ENCODE measurements at places on chromosomes 4 and X.

DNA sequence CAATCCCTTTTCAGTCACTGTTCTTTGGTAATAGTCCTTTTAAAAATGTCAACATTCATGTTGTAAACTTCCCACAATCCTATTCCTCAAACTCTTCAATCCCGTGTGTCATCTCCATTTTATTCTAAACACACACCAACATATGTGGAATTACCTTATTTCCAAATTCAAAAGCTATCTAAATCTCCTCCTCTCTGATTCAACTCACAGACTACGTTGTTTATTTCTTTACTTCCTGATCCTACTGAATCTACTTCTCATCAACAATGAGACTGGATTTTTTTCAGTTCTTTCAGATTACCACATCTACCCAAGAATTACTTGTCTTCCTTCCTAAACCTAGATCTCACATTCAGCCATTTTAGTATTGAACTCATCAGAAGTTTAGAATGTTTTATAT is 188.2 kb downstream of the GABRB1 start:
- DNase-seq: no peak

GRCh38 chrX:63755892-63756291 is 29.1 kb downstream of the ARHGEF9 start:
- no peak for DNase-seq

DNA sequence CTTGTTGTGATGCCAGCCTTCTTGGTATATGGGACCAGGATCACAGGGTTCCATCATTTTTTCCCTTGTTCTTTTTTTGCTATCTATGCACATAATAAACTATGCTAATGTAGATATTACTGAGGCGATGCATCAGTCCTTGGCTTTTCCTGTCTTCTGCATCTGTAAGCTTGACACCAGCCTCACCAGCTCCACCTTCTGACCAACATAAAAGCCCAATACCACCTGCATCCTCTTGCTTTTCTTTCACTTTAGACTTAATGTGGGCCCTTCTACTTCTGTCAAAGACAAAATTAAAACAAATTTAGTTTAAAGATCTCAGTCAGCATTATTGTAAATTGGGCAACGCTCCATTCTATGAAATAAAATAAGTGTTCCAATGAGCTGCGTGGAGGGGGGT is 1718.8 kb upstream of the PCDH10 start:
- DNase-seq: no peak

- no peak for DNase-seq
Measured at GRCh38 chr4:139532947-139533346, 23.1 kb downstream of the SETD7 start.

DNA sequence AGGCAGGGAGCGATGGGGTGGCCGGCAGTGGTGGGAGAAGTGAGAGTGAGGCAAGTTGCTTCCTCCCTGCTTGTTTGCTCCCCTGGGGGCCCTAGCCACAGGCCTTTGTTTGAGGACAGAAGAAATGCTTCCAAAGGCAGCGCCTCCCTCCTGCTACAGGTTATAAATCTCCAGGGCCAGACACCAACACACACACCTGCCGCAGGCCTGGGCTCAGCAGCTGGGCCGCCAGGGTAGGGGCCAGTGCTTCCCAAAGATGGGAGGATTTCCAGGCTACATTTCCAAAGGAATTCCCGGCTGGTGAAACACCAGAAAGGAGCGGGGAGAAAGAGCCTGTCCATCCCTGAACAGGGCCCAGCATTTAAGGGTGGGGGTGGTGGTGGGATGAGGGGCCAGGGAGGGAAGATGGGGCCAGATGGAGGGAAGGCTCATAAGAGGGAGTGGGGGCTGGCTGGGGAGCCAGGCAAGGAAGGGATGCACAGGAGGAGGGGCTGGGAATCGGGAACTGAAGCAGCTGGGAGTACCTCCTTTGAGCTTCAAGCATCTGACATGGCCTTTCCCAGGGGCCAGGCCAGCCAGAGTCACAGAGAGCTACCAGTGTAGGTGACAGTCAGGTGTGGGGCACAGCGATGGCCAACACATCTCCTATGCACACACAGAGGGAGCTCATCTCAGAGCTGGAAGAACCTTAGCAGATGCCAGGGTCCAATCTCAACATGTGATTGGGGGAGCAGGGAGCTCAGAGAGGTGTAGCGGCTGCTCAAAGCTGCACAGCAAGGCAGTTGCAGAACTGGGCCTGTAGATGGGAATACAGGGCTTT is 143.9 kb downstream of the PJA1 start:
- DNase-seq: no peak

DNA sequence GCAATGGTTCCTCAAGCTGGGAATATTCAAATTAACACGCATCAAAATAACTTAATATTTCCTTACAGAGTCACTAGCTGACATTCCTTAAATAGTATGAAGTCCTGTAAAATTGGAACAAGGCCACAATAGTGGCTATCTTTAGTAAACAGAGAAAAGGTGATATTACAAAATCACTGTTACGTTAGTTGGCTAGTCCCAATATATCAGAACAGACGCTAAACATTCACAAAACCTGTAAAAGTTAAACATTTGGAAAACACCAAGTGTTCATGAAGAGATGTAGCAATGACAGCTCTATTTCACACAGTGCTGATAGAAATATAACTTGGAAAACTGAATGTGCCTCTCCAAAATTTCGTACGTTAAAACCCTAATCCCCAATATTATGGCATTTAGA is 61.0 kb upstream of the FAM47C start:
- DNase-seq: no peak

DNA sequence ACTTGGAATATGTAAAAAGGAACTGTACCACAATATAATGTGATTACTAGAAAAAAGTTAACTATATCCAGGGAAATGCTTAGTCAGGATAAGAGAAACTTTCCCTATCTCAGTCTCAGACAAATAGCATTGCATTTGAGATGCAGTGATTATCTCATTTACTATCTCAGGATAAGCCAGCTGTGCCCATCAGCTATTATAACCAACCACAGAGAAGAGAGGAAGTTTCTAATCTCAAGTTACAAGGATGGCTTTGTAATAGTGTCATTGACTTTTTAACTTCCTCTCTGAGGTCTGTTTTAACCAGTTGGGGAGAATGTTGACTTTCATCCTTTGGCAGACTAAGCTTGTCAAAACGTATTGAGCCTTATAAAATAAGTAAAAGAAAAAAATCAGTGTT is 56.5 kb downstream of the SNX25 start:
- DNase-seq: no peak

DNA sequence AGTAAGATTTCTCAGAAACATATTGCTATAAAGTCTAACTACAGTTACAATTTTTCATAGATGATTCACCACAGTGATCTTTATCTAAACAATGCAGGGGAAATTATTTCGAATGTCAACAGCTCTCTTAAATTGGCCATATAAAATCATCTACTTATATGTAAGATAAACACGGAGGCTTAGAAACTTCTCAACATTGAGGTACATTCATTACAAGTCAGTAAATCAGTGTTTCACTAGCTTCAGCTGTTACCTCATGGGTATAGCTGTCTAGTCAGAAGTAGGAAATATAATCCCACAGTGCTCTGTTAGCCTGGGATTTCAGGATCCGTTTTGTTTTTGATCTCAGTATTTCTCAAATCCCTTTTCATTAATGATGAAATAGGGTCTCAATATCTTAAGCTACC is 43.2 kb downstream of the PCDH7 start:
- no peak for DNase-seq

All from NCI-H1048 (cell line).